ENCODE measurements at places on chromosomes 4 and X. TPM values are rescaled to one million over a fixed set of nuclear protein-coding genes. Genes with fewer than 3 reads are reported as not detected.

The MAGIX gene
- total RNA-seq, result 7.9 TPM

The ZAR1 gene
- not detected for total RNA-seq

The PARM1 gene
- 91.8 TPM for total RNA-seq

The ZFP92 gene
- total RNA-seq, result 2.0 TPM

The FAM184B gene
- total RNA-seq, result 0.03 TPM

The TRIM2 gene
- total RNA-seq, result 19.8 TPM

The KLHL4 gene
- 1.1 TPM for total RNA-seq

The PDE5A gene
- total RNA-seq, result 8.9 TPM

The MAGEB1 gene
- total RNA-seq, result not detected

The MND1 gene
- not detected for total RNA-seq

The LAGE3 gene
- total RNA-seq, result 17.7 TPM

The LARP7 gene
- 43.9 TPM for total RNA-seq

The TMEM31 gene
- not detected for total RNA-seq

The USP17L18 gene
- not detected for total RNA-seq

The CXorf38 gene
- 6.7 TPM for total RNA-seq

The TMPRSS11A gene
- total RNA-seq, result not detected

The PAK3 gene
- 0.29 TPM for total RNA-seq

The COL4A6 gene
- total RNA-seq, result 13.7 TPM

The NAA10 gene
- 67.4 TPM for total RNA-seq

The EIF1AX gene
- total RNA-seq, result 88.5 TPM

The S100G gene
- not detected for total RNA-seq

The BTK gene
- total RNA-seq, result 3.5 TPM

The MAGEA2B gene
- total RNA-seq, result not detected

The RHOH gene
- 1.8 TPM for total RNA-seq

The TCEAL4 gene
- 75.6 TPM for total RNA-seq

The H2BW2 gene
- not detected for total RNA-seq
